Fibroblast of lung (primary cell): ENCODE measurements at places on chromosomes 2 and 18. TPM values are rescaled to one million over a fixed set of nuclear protein-coding genes. Genes with fewer than 3 reads are reported as not detected.

DNA sequence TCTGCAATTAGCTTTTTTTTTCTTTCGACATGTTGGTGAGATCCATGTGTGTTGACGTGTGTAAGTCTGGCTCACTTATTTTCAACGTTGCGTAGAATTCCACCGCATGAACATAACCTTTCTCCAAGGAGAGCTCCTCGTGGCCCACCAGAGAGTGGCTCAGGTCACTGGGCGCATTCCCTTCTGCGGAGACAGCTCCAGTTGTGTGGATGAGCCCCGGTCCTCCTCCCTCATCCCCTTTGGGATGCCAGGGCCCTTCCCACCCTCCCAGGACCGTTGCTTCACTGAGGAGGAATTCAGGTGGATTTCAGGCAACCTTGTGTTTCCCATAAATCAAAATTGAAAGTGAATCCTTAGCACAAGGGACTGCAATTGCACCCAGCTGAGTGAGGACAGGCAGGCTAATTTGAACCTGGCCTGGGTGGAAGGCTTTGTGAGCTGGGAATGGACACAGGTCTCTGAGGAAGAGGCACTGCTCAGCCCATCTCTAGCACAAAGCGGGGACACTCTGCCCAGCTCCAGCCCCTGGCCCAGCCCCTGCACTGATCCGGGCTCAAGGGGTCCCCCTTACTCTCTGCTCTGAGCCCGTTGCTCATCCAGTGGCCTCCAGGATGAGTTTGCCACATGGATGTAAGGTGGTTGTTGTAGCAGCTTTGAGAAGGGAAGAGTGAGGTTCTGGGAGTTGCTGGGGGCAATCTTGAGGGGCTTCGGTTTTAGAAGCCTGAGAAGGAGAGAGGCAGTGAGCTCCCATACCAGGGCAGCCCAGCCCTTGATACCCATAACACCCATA lies 57.8 kb upstream of the HAAO start:
- no peaks in the 10 kb centered on the region for H3K36me3 ChIP-seq
- no peak overlapping the region for H3K27ac ChIP-seq
- no peak for DNase-seq
- H3K4me3 ChIP-seq: no peak overlapping the region

DNA sequence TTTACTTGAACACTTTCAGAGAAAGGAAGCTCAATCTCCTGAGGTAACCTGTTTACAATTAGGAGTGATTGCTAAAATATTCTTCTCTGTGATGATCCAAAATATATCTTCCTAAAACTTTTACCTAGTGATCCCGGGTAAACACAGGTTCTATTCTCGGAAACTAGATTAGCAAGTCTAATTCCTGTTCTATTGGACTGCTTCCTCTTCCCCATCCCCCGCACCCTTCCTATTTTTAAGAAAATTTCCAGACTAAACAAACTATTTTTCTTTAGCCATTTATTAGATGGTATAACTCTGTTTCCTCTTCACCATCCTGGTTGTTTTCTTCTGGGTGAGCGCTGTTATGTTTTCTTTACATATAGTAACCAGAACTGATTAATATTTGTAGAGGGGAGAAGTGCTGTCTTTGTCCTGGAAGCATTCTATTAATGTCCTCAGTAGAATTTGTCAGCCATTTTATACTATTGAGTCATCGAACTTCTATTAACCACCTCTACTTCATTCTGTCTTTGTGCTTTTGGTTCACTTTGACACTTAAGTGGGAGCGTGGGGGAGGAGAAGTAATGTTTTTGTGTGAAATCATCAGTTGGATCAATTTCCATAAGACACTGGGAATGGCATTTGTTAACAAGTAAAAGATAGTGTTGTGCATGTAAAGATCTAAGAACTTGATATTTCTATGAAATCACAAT lies 31.8 kb downstream of the CREB1 start:
- H3K4me3 ChIP-seq: no peak overlapping the region
- peaks cover 9% of the 10 kb centered on the region for H3K4me1 ChIP-seq
- no peak overlapping the region for H3K27ac ChIP-seq
- peaks cover 4% of the 10 kb centered on the region for H3K36me3 ChIP-seq
- no peak for DNase-seq

DNA sequence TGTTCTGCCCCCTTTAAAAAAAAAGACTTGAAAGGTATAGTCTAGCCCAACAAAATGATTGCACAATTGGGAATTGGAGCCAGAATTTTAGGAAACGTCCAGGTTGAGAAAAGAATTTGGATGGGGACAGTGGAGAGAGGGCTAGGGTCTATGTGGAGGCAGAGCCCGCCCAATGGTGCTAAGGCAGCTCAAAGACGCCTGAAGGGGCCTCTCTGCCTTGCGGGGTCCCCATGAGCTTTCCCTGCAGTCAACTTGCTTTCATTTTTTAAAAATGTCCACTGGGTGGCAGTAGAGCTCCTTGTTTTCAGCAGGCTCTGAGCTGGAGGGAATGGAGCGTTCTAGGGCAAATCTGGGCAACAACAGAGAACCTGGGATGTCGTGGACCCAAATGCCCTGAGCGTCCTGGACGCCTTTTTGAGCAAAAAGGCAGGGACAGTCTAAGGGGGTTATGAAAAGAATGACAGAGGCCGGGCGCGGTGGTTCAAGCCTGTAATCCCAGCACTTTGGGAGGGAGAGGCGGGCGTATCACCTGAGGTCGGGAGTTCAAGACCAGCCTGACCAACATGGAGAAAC lies 40.2 kb upstream of the ITM2C start:
- H3K4me1 ChIP-seq: no peaks in the 10 kb centered on the region
- peaks cover 1% of the 10 kb centered on the region for H3K36me3 ChIP-seq
- peak overlapping the region; percentile 32 for H3K4me3 ChIP-seq
- H3K27ac ChIP-seq: no peak overlapping the region
- DNase-seq: peak; percentile 87

The TCF4 gene
- total RNA-seq: 49.1 and 57.6 TPM in 2 replicates

The MTERF4 gene
- total RNA-seq: 29.0 and 31.7 TPM in 2 replicates

The INO80D gene
- 5.1 and 7.4 TPM in 2 replicates for total RNA-seq

The STAT4 gene
- 0.51 and 0.66 TPM in 2 replicates for total RNA-seq
